Sciatic nerve (tissue), 2 donors: ENCODE measurements at places on chromosomes 12 and 14. TPM values are rescaled to one million over a fixed set of nuclear protein-coding genes. Genes with fewer than 3 reads are reported as not detected.

Gene ABCC9
- 45.6 TPM for total RNA-seq

DNA sequence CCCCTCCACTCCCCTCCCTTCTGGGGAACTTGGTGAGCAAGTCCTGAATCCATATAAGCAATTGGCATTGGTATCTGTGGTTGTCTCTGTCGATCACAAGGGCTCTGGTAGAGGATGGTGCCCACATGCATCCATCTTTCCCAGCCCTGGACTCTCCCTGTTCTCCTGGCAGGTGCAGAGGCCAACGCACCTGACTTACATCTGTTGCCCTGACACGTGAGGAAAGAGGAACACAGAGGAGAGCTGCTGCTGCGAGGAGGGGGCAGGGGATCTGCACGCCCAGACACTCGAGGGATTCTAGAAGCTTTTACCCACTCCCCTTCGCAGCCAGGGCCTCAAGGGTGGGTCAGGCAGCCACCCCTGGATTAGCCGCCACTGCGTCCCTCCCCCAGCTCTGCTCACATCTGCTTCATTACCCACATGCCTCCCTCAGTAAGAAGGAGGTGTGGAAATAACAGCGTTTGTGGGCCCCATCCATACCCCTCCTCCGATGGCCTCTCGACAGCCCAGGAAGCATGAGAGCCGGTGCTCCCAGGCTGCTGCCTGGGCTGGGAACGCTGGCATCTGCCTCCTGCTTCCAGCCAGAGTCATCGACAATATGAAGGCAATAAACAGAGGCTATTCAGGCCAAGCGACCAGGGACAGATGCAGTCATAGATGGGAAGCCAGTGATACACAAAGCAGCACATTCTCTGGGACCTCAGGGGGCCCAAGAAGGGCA is 56.5 kb downstream of the KDM2B start:
- no peak for DNase-seq

GRCh38 chr12:10928746-10929286 is at the start of gene PRH2:
PRH2 (plus strand) TSS chr12:10929236; CDS start chr12:10929274, 38 bp downstream.
- DNase-seq: no peak

- DNase-seq: peak; percentile 50
Measured at GRCh38 chr12:111443586-111443985, 37.9 kb downstream of the SH2B3 start.

DNA sequence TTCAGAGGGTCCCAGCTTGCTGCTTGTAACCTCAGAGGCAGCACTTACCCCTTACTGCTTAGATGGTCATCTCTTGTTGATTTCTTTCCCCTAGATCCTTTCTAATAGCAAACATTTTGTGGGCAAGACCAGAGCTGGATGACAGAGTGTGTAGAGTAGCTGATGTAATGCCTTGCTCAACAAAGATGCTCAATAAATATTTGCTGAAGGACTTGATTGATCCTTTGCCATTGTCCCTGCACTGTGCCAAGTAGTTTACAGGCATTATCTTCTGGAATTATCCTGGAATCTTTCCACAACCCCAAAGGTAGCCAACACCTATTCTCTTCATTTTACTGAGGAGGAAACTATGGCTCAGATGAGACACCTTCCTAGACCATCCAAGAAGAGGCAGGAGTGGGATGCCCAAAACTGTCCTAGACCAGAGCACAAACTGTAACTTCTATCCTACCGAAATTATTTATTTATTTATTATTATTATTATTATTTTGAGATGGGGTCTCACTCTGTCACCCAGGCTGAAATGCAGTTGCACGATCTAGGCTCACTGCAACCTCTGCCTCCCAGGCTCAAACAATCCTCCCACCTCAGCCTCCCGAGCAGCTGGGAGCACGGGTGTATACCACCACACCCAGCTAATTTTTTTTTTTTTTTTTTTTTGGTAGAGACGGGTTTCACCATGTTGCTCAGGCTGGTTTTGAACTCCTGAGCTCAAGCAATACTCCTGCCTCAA is 1.4 kb downstream of the MMAB start:
- DNase-seq: no peak

Gene MIP
- not detected for total RNA-seq

- no peak for DNase-seq
Measured at GRCh38 chr14:74737753-74738325, 24.9 kb downstream of the FCF1 start.

Gene DPF3
- total RNA-seq: 2.9 TPM

Gene PRB2
- not detected for total RNA-seq

GRCh38 chr12:77834618-77835017 is 3.9 kb downstream of the NAV3 start:
- DNase-seq: no peak

GRCh38 chr14:70118064-70118463 is 70.7 kb downstream of the SLC8A3 start:
- no peak for DNase-seq

- no peak for DNase-seq
Measured at GRCh38 chr12:52014567-52015530, 8.1 kb downstream of the TAMALIN start.

- DNase-seq: no peak
Measured at GRCh38 chr12:53985692-53985993, 697 bp downstream of the HOXC10 start.

GRCh38 chr12:76263696-76264095 is 84.5 kb downstream of the BBS10 start:
- no peak for DNase-seq

Gene PLEKHG7
- 5.3 TPM for total RNA-seq

Gene ARMH4
- total RNA-seq: 11.5 TPM

DNA sequence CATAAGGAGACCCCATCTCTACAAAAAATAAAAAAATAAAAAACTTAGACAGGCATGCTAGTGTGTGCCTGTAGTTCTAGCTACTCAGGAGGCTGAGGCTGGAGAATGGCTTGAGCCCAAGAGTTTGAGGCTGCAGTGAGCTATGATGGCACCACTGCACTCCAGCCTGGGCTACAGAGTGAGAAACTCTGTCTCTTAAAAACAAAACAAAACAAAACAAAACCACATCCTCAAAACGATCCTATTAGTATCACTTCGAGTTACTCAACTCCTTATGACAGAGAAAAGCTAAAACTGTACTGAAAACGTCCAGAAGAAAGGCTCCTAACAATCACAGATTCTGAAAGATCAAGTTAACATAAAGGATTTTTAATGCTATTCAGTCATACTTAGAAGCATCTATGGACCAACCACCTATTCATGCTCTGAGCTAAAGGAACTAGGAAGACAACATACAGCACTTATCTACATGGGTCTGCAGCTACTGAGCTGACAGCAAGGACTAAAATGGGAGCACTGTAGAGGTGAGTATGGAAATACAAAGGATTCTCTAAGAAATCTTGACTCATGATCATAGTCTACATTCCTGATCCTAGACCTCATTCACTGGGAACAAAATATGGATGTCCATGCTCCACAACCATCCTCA is 75.3 kb upstream of the DUSP6 start:
- DNase-seq: no peak
